Stimulated activated CD4-positive, alpha-beta T cell treated with anti-CD3 and anti-CD28 coated beads, TNF-alpha, amount 100 ng/mL, for 24 hours (primary cell): ENCODE measurements at places on chromosomes 12 and 14.

GRCh38 chr12:79407671-79408622 lies 282.8 kb downstream of the PAWR start:
- no peak for DNase-seq

- no peak for DNase-seq
These were observed 2.1 kb upstream of the SLC16A7 start for GRCh38 chr12:59593761-59594160.

DNA sequence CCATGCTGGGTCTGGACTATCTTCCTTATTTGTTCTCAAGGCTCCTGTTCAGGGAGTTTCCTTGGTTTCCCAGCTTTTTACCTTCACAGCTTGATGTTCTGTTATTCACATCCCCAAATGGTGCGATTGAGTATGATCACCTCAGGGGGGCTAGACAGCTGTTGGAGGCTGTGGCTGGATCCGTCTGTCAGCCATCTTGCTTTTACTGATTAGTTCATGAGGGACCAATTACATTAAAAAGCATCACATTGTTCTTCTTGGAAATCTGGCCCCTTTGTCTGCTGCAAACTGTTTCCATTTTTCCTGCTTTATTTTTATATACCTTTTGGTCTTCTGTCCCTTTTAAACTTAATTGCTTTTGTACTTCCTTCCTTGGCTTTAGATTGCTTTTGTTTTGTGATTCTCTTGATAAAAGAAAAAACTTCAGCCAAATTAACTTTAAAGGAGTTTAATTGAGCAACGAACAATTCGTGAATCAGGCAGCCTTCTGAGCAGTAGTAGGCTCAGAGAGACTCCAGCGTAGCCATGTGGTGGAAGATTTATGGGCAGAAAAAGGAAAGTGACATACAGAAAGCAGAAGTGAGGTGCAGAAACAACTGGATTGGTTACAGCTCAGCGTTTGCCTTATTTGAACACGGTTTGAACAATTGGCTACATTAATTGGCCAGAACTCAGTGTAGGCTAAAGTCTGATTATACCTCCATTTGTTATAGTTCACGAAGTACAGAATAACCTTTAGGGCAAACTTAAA lies 208.7 kb downstream of the AEBP2 start:
- DNase-seq: no peak

GRCh38 chr14:24802236-24802635 lies 168.2 kb upstream of the GZMB start:
- DNase-seq: no peak

DNA sequence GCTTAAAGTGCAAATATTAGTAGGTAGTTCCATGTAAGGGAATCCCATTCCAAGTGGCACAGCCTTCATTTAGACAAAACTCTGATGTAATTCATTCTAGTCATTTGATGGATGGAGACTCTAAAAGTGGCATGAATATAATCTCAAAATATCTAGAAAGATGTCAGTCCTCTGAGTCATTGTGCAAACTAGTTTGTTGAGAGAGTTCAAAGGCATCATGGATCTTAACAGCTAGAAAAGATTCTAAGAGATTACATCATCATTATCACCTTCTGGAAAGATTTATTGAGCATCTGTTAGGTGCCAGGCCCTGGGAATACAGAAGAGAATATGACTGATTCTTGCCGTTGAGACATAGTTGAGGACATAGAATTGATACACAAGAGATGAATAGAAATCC lies 30.7 kb downstream of the CRADD start:
- DNase-seq: no peak

GRCh38 chr14:25431211-25432076 lies 381.5 kb upstream of the STXBP6 start:
- DNase-seq: no peak

- no peak for DNase-seq
These were observed 104.8 kb downstream of the MYF5 start for GRCh38 chr12:80821513-80822000.

DNA sequence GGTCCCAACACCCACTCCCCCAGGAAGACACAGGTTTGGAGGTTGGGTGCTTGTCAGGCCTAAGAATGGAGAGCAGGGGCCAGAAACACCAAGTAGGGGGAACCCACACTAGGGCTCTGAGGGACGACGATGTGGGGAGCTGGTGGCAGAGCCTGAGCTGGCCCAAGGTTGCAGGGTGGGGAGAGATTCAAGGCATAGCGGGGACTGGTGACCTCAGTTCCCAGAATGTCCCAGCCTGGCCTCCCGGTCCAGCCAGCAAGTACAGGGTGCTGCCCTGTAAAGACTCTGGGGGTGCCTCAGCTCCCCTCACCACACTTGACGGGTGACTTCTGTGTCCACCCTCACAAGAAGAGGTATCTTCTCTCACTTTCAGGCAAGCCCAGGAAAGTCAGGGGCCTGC lies 86.7 kb downstream of the ALG10 start:
- DNase-seq: no peak

DNA sequence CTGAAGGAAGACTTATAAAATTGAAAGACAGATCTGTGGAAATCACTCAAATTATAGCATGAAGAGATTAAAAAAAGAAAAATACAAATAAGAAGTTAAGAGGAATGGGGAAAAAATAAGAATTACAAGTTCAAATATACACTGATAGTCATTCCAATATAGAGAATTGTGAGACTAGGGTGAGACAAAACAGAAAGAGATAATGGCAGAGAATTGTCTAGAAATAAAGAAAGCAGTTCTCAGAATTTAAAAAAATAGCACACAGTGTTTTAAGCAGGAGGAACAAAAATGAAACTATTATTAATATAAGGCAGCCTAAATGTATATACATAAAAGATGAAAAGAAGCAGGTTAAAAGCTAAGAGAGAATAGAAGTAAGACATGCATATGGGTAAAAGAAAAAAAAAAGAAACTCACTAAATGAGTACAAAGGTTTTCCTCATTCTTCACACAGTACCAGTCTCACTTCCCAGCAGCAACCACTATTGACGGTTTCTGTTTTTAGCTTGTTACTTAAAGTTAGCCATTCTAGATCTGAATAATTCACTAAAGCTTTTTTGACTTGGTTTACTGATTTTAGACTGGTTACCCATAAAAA lies 31.1 kb downstream of the SLC38A4 start:
- no peak for DNase-seq

DNA sequence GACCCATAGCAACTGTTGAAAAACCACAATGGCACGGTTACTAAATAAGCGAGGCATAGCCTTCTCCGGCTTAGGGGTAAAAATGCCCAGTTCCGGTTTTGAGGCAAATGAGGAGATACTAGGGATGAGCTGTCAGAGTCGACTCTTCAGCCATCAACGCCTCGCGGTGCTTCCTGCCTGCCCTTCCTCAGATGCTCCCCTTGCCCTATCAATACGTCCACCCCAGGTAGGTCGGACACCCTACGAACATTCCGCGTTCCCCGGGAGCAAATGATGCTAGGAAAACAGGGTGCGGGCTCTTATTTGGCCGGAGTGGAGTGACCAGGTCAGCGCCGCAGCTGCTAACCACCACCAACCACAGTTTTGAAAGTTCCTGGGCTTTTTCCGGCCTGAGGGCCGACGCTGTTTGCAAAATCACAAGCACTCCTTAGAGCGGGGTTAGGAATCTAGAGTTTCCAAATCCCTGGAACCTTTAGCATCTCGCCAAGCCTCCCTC lies 1.2 kb downstream of the SRSF9 start:
- no peak for DNase-seq
